Suppressor macrophage treated with lipopolysaccharide for 4 hours (primary cell): ENCODE measurements at places on chromosomes 16 and 17.

- DNase-seq = no peak
Observed at GRCh38 chr17:80948019-80948975, 43.3 kb upstream of the CHMP6 start.

DNA sequence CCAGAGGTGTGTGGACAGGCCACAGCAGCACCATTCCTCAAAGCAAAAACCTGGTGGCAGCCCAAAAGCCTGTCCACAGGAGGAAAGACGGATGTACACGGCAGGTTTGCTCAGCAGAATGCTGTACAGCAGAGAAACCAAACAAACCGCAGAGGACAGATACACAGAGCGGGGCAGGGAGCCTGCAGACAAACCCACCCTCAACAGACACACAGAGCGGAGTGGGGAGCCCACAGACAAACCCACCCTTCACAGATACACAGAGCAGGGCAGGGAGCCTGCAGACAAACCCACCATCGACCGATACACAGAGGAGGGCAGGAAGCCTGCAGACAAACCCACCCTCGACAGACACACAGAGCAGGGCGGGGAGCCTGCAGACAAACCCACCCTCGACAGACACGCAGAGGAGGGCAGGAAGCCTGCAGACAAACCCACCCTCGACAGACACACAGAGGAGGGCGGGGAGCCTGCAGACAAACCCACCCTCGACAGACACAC is 53.0 kb upstream of the METRNL start:
- DNase-seq = no peak

GRCh38 chr16:28217326-28217725 is 5.6 kb upstream of the XPO6 start:
- no peak for DNase-seq

GRCh38 chr16:83968891-83969649 is 1.0 kb downstream of the NECAB2 start:
- no peak for DNase-seq

GRCh38 chr17:29483503-29483902 is 83.3 kb downstream of the ABHD15 start:
- DNase-seq = no peak

- DNase-seq = peak; percentile 48
Observed at GRCh38 chr17:48427598-48427997, 2.4 kb downstream of the SKAP1 start.

- DNase-seq = no peak
Observed at GRCh38 chr17:1830288-1830687, 483 bp downstream of the RPA1 start.
